ENCODE measurements at places on chromosomes 2 and 18. TPM values are rescaled to one million over a fixed set of nuclear protein-coding genes. Genes with fewer than 3 reads are reported as not detected.

The OTOF gene
- total RNA-seq = 0.67 TPM

The SERPINB4 gene
- total RNA-seq = not detected

The COL4A3 gene
- not detected for total RNA-seq

The ZBTB7C gene
- total RNA-seq = 0.35 TPM

The CNGA3 gene
- not detected for total RNA-seq

The CHN1 gene
- 0.63 TPM for total RNA-seq

The APCDD1 gene
- total RNA-seq = not detected
